B cell (primary cell): ENCODE measurements at places on chromosomes 12 and 14. TPM values are rescaled to one million over a fixed set of nuclear protein-coding genes. Genes with fewer than 3 reads are reported as not detected.

DNA sequence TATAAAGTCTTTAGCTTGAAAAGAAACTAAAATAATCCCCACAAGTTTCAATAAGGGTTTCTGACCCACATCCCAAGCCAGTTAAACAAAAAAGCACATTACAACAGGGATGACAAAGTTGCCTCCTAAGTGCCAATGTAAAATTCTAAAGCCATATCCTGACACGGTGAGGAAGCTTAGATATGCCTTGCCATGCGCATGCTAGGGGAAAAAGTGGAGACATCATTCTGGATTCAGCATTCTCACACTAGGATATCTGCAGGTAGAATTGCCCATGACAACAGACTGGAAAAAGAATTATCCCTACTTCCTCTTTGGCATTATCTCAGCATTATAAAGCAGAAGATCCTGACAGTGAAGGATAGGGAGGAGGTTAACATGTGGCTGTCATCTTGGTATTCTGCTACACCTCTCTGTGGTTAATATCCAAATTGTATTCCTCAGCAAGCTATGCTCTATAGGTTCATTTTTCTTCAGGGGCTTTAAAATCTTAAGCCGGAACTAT is 4.9 kb downstream of the DUSP6 start:
- no peak overlapping the region for H3K27ac ChIP-seq
- no peak overlapping the region for H3K4me3 ChIP-seq
- no peaks in the 10 kb centered on the region for H3K36me3 ChIP-seq
- no peaks in the 10 kb centered on the region for H3K27me3 ChIP-seq
- peaks cover 53% of the 10 kb centered on the region for H3K4me1 ChIP-seq

DNA sequence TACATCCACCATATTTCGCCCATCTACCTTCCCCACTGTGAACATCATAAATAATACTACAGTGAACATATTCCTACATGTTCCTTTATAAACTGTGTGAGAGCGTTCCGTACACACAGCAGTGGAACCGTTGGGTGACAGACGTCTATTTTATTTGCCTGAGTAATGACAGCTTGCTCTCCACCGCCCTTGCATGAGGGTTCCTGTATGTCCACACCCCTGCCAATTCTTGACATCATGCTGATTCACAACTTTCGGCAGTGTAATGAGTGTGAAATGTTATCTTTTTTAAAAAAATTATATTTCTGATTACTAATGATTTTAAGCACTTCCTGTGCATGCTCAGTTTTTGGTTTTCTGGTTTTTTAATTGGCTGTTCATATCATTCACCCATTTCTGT is 4.3 kb upstream of the RAD52 start:
- no peak overlapping the region for H3K4me3 ChIP-seq
- H3K36me3 ChIP-seq, result no peaks in the 10 kb centered on the region
- DNase-seq, result no peak
- H3K27me3 ChIP-seq, result no peaks in the 10 kb centered on the region

DNA sequence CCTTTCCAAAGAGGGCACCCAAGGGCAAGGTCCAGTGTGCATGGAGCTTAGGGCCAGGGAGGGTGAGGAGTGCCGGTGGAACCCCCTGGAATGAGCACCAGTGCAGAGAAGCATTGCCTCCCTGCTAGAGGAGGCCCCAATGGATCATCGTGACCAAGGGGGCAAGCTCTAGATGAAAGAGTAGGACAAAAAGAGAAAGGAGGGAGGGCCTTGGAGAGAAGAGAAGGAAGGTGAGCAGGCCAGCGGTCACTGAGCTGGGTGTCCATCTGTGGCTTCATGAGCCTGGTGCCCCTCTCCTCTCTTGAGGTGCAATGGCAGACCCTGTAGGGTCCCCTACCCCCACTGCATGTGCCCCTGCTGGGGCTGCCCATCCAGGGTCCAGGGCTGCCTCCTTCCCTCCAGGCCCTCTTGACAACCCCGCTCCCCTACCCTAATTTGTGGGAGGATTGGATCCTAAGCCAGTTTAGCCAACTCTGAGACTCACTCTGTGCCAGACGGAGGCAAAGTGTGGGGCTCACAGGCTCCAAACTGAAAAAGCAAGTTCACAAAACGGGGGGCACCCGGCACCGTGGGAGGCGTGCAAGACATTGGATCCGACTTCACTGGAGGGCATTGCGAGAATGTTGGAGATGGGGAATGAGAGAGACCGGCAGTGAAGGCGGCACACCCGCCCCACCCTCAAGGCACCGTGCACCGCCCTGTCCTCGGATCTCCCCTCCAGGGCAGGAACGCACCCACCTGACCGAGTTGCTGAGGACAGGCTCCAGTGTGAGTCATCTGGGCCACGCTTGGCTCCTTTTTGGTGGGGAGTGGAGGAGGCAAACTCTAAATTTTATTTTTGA is 207.5 kb downstream of the KIF26A start:
- H3K4me1 ChIP-seq, result no peaks in the 10 kb centered on the region
- H3K36me3 ChIP-seq, result no peaks in the 10 kb centered on the region
- DNase-seq, result no peak
- H3K27ac ChIP-seq, result no peak overlapping the region
- no peak overlapping the region for H3K4me3 ChIP-seq

GRCh38 chr12:48030173-48030650 is 25.9 kb upstream of the COL2A1 start:
- no peak for DNase-seq
- no peak overlapping the region for H3K4me3 ChIP-seq
- H3K4me1 ChIP-seq, result peaks cover 5% of the 10 kb centered on the region
- H3K36me3 ChIP-seq, result no peaks in the 10 kb centered on the region
- no peaks in the 10 kb centered on the region for H3K27me3 ChIP-seq

Gene FAM161B
- total RNA-seq, result 5.9 and 6.4 TPM in 2 replicates

GRCh38 chr14:37584211-37585100 is 10.6 kb downstream of the FOXA1 start:
- peaks cover 21% of the 10 kb centered on the region for H3K27me3 ChIP-seq
- no peaks in the 10 kb centered on the region for H3K36me3 ChIP-seq
- no peak for DNase-seq
- no peak overlapping the region for H3K27ac ChIP-seq
- H3K4me1 ChIP-seq, result no peaks in the 10 kb centered on the region

DNA sequence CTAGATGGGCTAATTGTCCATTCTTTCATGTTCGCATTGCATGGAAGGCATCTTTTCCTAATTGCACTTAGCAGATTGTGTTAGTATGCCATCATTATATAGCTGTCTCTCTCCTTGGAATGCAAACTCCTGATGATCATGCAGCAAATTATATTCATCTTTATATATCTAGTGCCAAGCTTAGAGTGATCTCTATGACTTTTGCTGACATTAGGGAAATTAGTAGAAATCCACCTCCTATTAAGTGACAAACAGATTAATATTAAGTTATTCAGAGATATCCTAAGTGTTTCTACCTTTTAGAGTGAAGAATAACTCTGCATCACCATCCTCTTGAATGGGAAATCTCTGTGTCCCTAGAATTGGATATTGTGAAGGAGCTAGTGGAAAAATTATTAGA is 185.6 kb downstream of the FOXG1 start:
- H3K4me1 ChIP-seq, result no peaks in the 10 kb centered on the region
- no peak overlapping the region for H3K4me3 ChIP-seq
- H3K27ac ChIP-seq, result no peak overlapping the region

GRCh38 chr14:38721822-38722431 is 381.1 kb downstream of the SEC23A start:
- no peaks in the 10 kb centered on the region for H3K4me1 ChIP-seq
- H3K27ac ChIP-seq, result no peak overlapping the region
- DNase-seq, result peak; percentile 16
- no peaks in the 10 kb centered on the region for H3K27me3 ChIP-seq
- no peak overlapping the region for H3K4me3 ChIP-seq
- no peaks in the 10 kb centered on the region for H3K36me3 ChIP-seq

GRCh38 chr12:90028635-90029051 is 320.0 kb upstream of the ATP2B1 start:
- H3K27me3 ChIP-seq, result no peaks in the 10 kb centered on the region
- H3K4me3 ChIP-seq, result no peak overlapping the region
- no peaks in the 10 kb centered on the region for H3K36me3 ChIP-seq

DNA sequence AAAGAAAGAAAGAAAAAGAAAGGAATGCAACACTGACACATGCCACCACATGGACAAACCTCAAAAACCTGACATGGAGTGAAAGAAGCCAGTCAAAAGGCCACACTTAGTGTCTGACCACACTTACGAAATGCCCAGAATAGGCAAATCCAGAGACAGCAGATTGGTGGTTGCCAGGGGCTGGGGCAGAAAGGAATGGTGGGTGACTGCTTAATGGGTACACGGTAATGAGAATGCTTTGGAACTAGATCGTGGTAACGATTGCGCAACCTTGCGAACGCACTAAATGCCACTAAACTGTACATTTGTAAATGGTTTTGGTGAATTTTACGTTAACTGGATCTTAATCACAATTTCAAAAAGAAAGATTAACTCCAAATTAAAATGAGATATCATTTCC is 39.5 kb downstream of the SCARB1 start:
- no peak overlapping the region for H3K4me3 ChIP-seq
- no peak for DNase-seq
- H3K27me3 ChIP-seq, result no peaks in the 10 kb centered on the region
- no peaks in the 10 kb centered on the region for H3K4me1 ChIP-seq

- no peak for DNase-seq
- no peak overlapping the region for H3K4me3 ChIP-seq
- H3K27ac ChIP-seq, result no peak overlapping the region
- H3K36me3 ChIP-seq, result no peaks in the 10 kb centered on the region
These were observed 199.6 kb upstream of the TMEM260 start for GRCh38 chr14:56379956-56380355.

DNA sequence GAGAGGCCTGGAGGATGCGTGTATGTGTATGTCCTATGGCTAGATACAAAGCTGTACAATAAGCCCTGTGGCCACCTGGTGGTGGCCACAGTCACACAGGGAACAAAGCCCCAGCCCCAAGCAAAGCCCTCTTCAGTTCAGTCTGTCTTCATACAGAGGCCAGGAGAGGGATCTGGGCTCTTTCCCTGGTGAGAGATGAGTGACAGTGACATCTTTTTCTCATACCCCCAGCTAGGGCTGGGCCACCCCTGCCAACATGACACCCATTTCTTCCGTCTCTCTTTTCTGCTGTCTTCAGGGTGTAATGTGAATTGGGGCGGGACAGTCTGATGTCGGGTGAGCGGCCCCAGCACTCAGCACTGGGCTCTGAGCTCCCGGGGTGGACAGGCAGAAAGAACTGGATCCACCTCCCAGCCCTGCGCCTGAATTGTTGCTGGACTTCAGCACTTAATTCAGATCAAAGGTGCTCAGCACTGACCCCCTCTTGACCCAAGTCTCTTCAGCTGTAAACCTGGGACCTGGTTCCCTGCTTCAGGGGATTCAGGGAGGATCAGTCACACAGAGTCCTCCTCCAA is 59.8 kb downstream of the SERPINA3 start:
- H3K4me3 ChIP-seq, result no peak overlapping the region
- DNase-seq, result no peak
- H3K27me3 ChIP-seq, result no peaks in the 10 kb centered on the region

Gene P2RX2
- not detected in 2 replicates for total RNA-seq

DNA sequence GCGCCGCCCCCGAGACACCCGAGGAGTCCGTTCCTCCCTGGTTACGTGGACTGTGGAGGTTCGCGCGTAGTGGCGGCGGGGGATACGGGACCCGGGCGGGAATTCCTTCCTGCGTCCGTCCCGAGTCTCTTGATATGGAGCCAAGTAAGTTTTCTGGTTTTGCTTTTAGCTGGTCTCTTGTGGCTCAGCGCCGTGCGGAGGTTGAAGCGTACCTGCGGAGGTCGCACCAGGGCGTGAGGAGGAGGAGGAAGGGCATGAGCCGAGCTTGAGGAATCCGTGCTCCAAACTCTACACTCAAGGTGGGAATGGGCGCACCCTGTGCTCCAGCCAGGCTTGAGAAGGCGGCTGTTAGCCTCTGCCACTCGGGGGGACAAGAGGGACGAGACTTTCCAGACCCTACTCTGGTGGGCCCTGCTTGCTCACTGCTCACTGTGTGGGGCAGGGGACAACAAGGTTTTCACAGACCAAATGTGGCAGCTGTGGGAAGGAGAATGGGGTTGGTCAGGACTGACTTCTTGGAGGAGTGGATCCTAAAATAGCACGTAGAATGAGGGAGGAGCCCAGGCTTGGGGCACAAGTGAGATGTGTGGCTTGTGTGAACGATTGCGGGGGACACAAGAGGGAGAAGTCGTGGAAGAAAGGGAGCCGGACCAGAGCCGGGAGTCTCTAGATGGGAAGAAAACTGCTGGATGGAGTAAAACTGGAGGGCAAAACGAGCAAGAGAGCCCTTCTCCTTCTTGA is 577 bp downstream of the ATG101 start:
- peak overlapping the region; percentile 93 for H3K4me3 ChIP-seq
- H3K27ac ChIP-seq, result peak overlapping the region; percentile 90
- DNase-seq, result no peak
- H3K27me3 ChIP-seq, result no peaks in the 10 kb centered on the region
- peaks cover 50% of the 10 kb centered on the region for H3K4me1 ChIP-seq
